Activated effector memory CD4-positive, alpha-beta T cell treated with Interleukin-2 at 50 U/mL for 16 hours (primary cell): ENCODE measurements at places on chromosomes 7 and 10.

DNA sequence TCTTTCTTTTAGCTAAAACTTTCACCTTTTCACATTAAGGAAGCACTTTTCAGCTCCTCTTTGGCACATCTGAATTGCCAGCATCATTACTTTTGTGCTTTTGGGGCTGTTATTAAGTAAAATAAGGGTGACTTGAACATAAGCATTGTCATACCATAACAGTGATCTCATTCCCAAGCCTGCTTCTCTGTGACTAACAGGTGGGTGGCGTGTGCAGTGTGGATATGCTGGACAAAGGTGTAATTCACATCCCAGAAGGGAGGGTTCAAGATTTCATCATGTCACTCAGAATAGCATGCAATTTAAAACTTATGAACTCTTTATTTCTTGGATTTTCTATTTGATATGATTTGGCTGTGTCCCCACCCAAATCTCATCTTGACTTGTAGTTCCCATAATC, 517.4 kb upstream of the MKI67 start:
- no peak for DNase-seq

GRCh38 chr10:62655337-62655994, 149.1 kb upstream of the ADO start:
- DNase-seq: no peak

DNA sequence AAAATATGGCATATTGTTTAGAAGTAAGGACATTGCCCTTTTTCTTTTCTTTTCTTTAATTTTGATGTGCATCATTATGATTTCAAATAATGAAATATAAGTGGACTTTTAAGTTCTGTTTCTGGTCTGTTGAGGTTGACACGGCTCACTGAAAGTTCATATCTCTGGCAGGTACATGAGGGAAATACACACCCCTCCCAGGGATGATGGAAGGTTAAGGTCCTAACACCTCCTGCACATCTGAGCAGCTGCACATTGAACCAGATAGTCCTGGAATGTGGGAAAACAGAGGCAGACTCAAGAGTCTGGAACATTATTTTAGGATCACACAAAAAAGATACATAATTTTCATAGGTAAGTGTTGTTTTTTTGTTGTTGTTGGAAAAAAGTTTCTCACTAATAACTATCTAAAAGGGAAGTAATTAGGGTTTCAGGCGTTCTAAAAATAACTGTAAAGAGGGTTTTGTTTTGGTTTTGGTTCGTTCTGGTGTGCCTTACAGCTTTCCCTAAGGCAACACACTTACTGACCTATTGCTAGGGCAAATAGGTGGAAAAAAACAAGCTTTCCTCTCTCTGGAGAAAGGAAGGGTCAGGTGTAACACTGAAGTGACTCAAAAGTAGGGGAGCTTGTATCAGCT, 201.2 kb upstream of the PRKCQ start:
- DNase-seq: no peak

- no peak for DNase-seq
Observed at GRCh38 chr10:120970595-120971529, 119.7 kb downstream of the WDR11 start.

DNA sequence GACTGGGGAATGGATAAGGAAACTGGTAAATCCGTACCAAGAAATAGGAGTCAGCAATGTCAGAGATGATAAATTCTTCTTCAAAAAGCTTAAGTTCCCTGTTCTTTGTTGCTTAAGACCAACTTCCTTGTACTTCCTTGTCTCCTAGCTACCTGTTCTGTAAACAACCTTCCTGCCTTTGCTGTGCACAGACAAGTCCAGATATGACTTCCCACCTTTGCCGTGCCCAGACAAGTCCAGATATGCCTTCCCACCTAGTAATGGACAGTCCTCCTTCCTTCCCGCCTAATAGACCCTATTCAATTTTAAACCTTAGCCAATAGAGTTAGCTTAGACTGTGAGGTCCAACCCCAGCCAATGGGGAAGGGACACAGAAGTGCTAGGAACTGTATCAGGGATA, 2.5 kb upstream of the ZNF33A start:
- no peak for DNase-seq

- DNase-seq: no peak
Observed at GRCh38 chr10:105968666-105969065, 1195.8 kb downstream of the SORCS1 start.
